ENCODE measurements at places on chromosomes 6 and 20.

DNA sequence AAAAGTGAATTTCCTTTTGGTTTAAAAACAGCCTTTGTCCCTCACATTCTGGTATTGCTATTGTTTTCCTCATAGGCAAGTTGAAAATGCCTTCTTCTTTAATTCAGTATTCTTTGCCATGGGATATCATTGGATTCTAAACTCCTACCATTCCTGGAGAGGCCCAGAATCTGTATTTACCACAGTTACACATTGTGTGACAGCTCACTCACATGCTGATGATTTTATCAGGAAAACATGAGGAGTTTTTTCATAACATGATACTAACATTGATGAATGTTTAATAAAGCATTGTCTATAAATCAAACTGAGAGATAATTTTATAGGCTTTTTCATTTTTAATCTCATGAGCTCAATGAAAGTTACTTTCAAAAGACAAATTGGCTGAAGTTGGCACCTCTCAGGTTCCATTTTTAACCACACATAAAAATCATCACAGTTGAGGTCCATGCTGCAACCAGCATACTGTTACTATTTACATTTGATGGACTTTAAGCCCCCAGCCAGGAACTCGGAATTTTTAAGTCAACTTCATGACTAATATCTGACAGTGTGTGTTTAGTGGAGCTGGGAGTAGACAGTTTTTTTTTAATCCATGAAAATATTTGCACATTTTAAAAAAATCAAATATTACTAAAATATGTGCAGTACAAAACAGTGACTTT lies 82.8 kb downstream of the FAM83B start:
- H3K27ac ChIP-seq = no peak overlapping the region
- no peaks in the 10 kb centered on the region for H3K36me3 ChIP-seq
- H3K27me3 ChIP-seq = no peaks in the 10 kb centered on the region
- H3K4me1 ChIP-seq = no peaks in the 10 kb centered on the region
- no peak for DNase-seq

DNA sequence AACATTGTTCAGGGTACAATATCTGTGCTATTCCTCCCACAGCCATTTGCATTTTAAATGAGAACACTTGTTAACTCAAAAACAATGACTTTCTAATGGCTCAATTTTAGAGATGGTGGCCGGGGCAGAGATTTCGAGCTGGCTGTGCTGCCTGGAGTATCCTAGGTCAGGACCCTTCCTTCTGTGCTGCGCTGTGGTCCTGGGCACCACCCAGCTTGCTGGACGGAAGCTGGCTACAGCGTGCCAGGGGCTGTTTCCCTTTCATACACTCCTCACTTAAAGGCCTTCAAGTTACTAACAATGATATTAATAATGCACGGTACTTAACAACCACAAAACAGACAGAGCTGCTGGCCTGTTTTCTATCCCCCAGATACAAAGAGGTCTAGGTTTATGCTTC lies 194.4 kb upstream of the CST7 start:
- no peaks in the 10 kb centered on the region for H3K27me3 ChIP-seq
- H3K27ac ChIP-seq = no peak overlapping the region
- no peak for DNase-seq

- no peak overlapping the region for H3K4me3 ChIP-seq
- H3K27ac ChIP-seq = no peak overlapping the region
- H3K36me3 ChIP-seq = no peaks in the 10 kb centered on the region
- peaks cover 4% of the 10 kb centered on the region for H3K27me3 ChIP-seq
- no peaks in the 10 kb centered on the region for H3K4me1 ChIP-seq
- DNase-seq = no peak
Measured at GRCh38 chr6:19697744-19698290, 139.4 kb upstream of the ID4 start.

DNA sequence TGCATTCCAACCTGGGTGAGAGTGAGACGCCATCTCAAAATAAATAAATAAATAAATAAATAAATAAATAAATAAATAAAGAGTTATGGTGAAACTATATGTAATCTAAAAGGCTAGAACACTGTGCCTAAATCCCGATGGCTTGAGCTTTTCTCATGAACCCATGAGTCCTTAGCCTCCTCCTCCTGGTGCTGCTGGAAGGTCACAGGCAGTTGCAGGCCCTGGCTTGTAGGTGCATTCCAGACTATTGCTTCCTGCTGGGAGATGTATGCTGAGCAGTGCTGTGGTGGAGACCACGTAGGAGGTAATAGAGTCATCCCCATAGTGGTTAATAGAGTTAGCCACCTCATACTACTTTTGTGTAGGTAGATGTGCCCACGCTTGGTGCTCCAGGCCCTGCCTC lies 12.5 kb downstream of the PTK7 start:
- H3K4me1 ChIP-seq = no peaks in the 10 kb centered on the region
- no peak overlapping the region for H3K27ac ChIP-seq
- DNase-seq = no peak
- H3K36me3 ChIP-seq = no peaks in the 10 kb centered on the region
- H3K4me3 ChIP-seq = no peak overlapping the region
- no peaks in the 10 kb centered on the region for H3K27me3 ChIP-seq

DNA sequence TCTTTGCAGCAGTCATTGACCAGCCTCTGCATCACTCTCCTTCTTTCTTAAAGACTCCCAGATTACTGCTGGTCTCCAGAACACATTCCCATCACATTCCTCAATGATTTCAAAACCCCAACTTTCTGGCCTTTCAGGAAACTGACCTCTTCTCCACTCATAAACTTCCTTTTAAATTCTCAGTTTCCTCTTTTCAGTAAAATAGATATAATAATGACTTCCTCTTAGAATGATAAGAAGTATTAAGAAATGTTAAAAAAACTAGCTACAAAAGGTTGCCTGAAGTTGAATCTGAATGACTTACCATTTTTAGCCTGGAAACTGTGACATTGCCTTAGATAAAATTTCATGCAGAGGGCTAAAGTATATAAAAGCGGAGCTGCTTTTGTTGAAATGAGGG lies 239.3 kb downstream of the OGFRL1 start:
- H3K27ac ChIP-seq = no peak overlapping the region
- no peak for DNase-seq
- H3K36me3 ChIP-seq = no peaks in the 10 kb centered on the region
- H3K27me3 ChIP-seq = no peaks in the 10 kb centered on the region
- no peak overlapping the region for H3K4me3 ChIP-seq

GRCh38 chr6:39999006-39999867 lies 65.0 kb upstream of the MOCS1 start:
- H3K27me3 ChIP-seq = no peaks in the 10 kb centered on the region
- no peaks in the 10 kb centered on the region for H3K4me1 ChIP-seq
- no peak overlapping the region for H3K4me3 ChIP-seq
- DNase-seq = no peak
- no peaks in the 10 kb centered on the region for H3K36me3 ChIP-seq
- H3K27ac ChIP-seq = no peak overlapping the region
